ENCODE measurements at places on chromosomes 3 and 15. TPM values are rescaled to one million over a fixed set of nuclear protein-coding genes. Genes with fewer than 3 reads are reported as not detected.

The FSD2 gene
- 0.06 TPM for polyA plus RNA-seq

The COPG1 gene
- 159 TPM for polyA plus RNA-seq

The STAC gene
- 8.6 TPM for polyA plus RNA-seq

The ICE2 gene
- polyA plus RNA-seq, result 92.9 TPM

The XXYLT1 gene
- 36.9 TPM for polyA plus RNA-seq

The LOXL1 gene
- 79.2 TPM for polyA plus RNA-seq

The SPTBN5 gene
- polyA plus RNA-seq, result 2.2 TPM

The HEG1 gene
- 30.5 TPM for polyA plus RNA-seq

The GALNT15 gene
- 2.1 TPM for polyA plus RNA-seq

The EHHADH gene
- polyA plus RNA-seq, result 32.8 TPM

The TSPAN3 gene
- polyA plus RNA-seq, result 427 TPM

The LRRC34 gene
- polyA plus RNA-seq, result 14.3 TPM

The STRA6 gene
- 49.2 TPM for polyA plus RNA-seq

The CHRNA5 gene
- 5.9 TPM for polyA plus RNA-seq

The C3orf22 gene
- polyA plus RNA-seq, result not detected

The PDHB gene
- polyA plus RNA-seq, result 128 TPM

The P2RY14 gene
- 0.52 TPM for polyA plus RNA-seq

The UBE2E1 gene
- polyA plus RNA-seq, result 144 TPM

The ACP3 gene
- 74.0 TPM for polyA plus RNA-seq

The ZNF860 gene
- polyA plus RNA-seq, result 3.3 TPM

The RYR3 gene
- polyA plus RNA-seq, result 16.7 TPM

The CHSY1 gene
- polyA plus RNA-seq, result 55.7 TPM

The DNAH12 gene
- polyA plus RNA-seq, result 0.89 TPM

The GRAMD2A gene
- 9.0 TPM for polyA plus RNA-seq

The CCR3 gene
- not detected for polyA plus RNA-seq

The TNFSF10 gene
- polyA plus RNA-seq, result 49.7 TPM

The CALML4 gene
- 31.2 TPM for polyA plus RNA-seq

The ANKUB1 gene
- polyA plus RNA-seq, result 0.36 TPM

The A4GNT gene
- 0.78 TPM for polyA plus RNA-seq

The ABI3BP gene
- 19.4 TPM for polyA plus RNA-seq

The DUOXA2 gene
- polyA plus RNA-seq, result not detected

The EAF2 gene
- 7.8 TPM for polyA plus RNA-seq

The THSD4 gene
- polyA plus RNA-seq, result 48.5 TPM

The TRANK1 gene
- 7.6 TPM for polyA plus RNA-seq

The FGF7 gene
- polyA plus RNA-seq, result 16.3 TPM

The BFSP2 gene
- polyA plus RNA-seq, result 0.22 TPM

The STAG1 gene
- polyA plus RNA-seq, result 51.0 TPM

The ITIH4 gene
- 6.5 TPM for polyA plus RNA-seq

The CCDC39 gene
- polyA plus RNA-seq, result 4.3 TPM

The RASL12 gene
- 6.1 TPM for polyA plus RNA-seq

The SLMAP gene
- 39.5 TPM for polyA plus RNA-seq

The NAALADL2 gene
- 17.5 TPM for polyA plus RNA-seq

The MME gene
- 436 TPM for polyA plus RNA-seq

The ZKSCAN7 gene
- polyA plus RNA-seq, result 18.8 TPM

The CDHR4 gene
- 0.16 TPM for polyA plus RNA-seq
